PC-3 (cell line): ENCODE measurements at places on chromosomes 4 and X.
A peak's percentile ranks its signal among the peaks of the same experiment; 100 is the strongest.

- H3K36me3 ChIP-seq, result no peaks in the 10 kb centered on the region
- H3K27me3 ChIP-seq, result no peaks in the 10 kb centered on the region
- no peak overlapping the region for H3K27ac ChIP-seq
- no peaks in the 10 kb centered on the region for H3K4me1 ChIP-seq
- no peak overlapping the region for H3K4me3 ChIP-seq
Measured at GRCh38 chr4:107757283-107757682, 37.2 kb upstream of the PAPSS1 start.

DNA sequence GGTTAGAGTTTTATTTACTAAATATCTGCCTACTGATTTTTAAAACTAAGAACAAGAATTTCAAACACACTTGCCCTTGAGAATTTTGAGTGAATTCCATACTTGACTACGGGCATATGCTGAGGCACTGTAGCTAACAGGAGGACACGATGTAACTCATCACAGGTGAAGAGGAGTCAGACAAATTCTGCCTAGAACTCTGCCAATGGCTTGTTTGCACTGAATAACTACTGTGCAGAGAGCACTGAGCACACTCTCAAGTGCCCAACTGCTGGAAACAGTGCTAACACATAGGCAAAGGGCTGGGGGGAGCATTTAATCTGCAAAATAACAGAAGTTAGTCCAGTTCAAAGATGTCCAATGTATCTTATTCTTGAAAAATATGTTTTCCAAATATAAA lies 104.4 kb downstream of the WDFY3 start:
- peaks cover 5% of the 10 kb centered on the region; the same call in 1 of the 2 replicates for H3K36me3 ChIP-seq
- DNase-seq, result no peak

GRCh38 chr4:10107111-10108091 lies 9.2 kb downstream of the WDR1 start:
- H3K4me1 ChIP-seq, result peaks cover 56% of the 10 kb centered on the region
- H3K36me3 ChIP-seq, result peaks cover 10% of the 10 kb centered on the region
- no peaks in the 10 kb centered on the region for H3K27me3 ChIP-seq
- DNase-seq, result peak; percentile 12
- no peak overlapping the region for H3K4me3 ChIP-seq
- H3K27ac ChIP-seq, result peak overlapping the region; percentile 82

- H3K4me3 ChIP-seq, result no peak overlapping the region
- H3K36me3 ChIP-seq, result no peaks in the 10 kb centered on the region
- H3K27ac ChIP-seq, result peak overlapping the region; percentile 72
Measured at GRCh38 chr4:99587803-99588202, 13.2 kb downstream of the MTTP start.

- H3K36me3 ChIP-seq, result no peaks in the 10 kb centered on the region
- H3K4me1 ChIP-seq, result peaks cover 34% of the 10 kb centered on the region
- DNase-seq, result peak; percentile 67
- H3K4me3 ChIP-seq, result no peak overlapping the region
- H3K27me3 ChIP-seq, result no peaks in the 10 kb centered on the region
- peak overlapping the region; percentile 19 for H3K27ac ChIP-seq
Measured at GRCh38 chrX:21800344-21800770, 39.1 kb upstream of the MBTPS2 start.

DNA sequence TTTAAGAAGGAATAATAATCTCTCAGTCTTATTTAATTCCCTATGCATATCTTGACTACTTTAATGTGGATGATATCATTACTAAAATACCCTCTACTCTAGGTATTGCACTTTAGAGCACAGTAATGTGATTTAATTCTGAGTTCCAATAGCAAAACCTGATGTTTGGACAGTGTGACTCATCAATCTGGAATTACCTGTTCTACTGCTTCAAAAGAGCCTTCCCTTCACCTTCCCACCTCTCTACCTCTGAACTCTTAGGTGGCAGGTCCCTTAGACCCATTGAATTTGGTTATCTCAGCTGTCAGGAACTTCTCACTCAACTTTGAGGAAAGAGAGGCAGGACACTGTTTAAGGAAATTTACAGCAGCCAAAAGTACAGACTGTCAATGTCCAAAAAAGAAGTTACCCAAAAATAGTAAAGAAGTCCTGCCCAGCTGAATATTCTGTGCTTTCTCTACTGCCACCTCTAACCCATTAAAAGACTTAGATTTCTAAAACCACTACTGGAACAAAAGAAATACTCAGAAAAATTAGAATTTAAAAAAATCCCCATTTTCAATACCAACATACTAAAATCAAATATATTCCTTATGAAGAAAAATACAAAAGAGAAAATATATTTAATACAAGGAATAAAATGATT lies 123.1 kb upstream of the GPM6A start:
- peak; percentile 85 for DNase-seq
- H3K36me3 ChIP-seq, result no peaks in the 10 kb centered on the region
- H3K4me3 ChIP-seq, result no peak overlapping the region

- H3K36me3 ChIP-seq, result no peaks in the 10 kb centered on the region
- no peak overlapping the region for H3K27ac ChIP-seq
- H3K4me3 ChIP-seq, result no peak overlapping the region
- no peak for DNase-seq
Measured at GRCh38 chrX:63282828-63283227, 68.3 kb downstream of the SPIN4 start.

- no peak for DNase-seq
- H3K4me1 ChIP-seq, result no peaks in the 10 kb centered on the region
- no peak overlapping the region for H3K4me3 ChIP-seq
- peaks cover 37% of the 10 kb centered on the region for H3K27me3 ChIP-seq
Measured at GRCh38 chrX:51694254-51694653, 11.6 kb upstream of the CENPVL2 start.

- peak overlapping the region; percentile 95 for H3K27ac ChIP-seq
- peak overlapping the region; percentile 32; the same call in 1 of the 2 replicates for H3K4me3 ChIP-seq
- peak; percentile 88 for DNase-seq
- peaks cover 30% of the 10 kb centered on the region for H3K4me1 ChIP-seq
- H3K36me3 ChIP-seq, result no peaks in the 10 kb centered on the region
Measured at GRCh38 chrX:13428053-13428786, 108.4 kb upstream of the ATXN3L start.

GRCh38 chr4:88320224-88320779 lies 35.9 kb upstream of the PPM1K start:
- peak overlapping the region; percentile 93 for H3K27ac ChIP-seq
- DNase-seq, result peak; percentile 36
- H3K27me3 ChIP-seq, result no peaks in the 10 kb centered on the region
- H3K36me3 ChIP-seq, result no peaks in the 10 kb centered on the region

- DNase-seq, result no peak
- H3K4me1 ChIP-seq, result peaks cover 28% of the 10 kb centered on the region
- H3K4me3 ChIP-seq, result peak overlapping the region; percentile 68
- no peaks in the 10 kb centered on the region for H3K36me3 ChIP-seq
- peak overlapping the region; percentile 86 for H3K27ac ChIP-seq
Measured at GRCh38 chrX:153765138-153766079, 1.4 kb downstream of the PLXNB3 start.

DNA sequence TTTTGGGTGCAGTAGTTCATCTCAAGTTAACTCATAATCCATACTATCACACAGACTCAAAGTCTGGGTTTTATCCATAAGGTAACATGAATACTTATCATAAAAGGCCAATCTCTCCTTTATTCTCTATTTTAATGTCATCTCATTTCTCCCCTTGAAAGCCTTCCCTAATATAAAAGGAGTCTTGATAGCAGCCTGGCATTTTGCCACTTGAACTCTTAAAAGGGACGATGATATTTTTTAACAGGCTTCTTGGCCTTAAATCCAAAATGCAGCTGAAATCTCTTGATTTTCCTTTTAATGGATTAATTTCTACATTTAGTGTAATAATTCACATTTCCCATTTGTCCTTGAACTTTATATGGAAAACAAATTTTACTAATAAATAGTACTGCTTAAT lies 8.4 kb upstream of the JCHAIN start:
- peaks cover 20% of the 10 kb centered on the region for H3K4me1 ChIP-seq
- H3K27me3 ChIP-seq, result no peaks in the 10 kb centered on the region
- no peak overlapping the region for H3K27ac ChIP-seq
- H3K36me3 ChIP-seq, result no peaks in the 10 kb centered on the region

- H3K27me3 ChIP-seq, result no peaks in the 10 kb centered on the region
- no peaks in the 10 kb centered on the region for H3K4me1 ChIP-seq
- no peak overlapping the region for H3K4me3 ChIP-seq
- H3K27ac ChIP-seq, result peak overlapping the region; percentile 25
- DNase-seq, result peak; percentile 39
Measured at GRCh38 chrX:1242891-1243402, 25.7 kb upstream of the CSF2RA start.

DNA sequence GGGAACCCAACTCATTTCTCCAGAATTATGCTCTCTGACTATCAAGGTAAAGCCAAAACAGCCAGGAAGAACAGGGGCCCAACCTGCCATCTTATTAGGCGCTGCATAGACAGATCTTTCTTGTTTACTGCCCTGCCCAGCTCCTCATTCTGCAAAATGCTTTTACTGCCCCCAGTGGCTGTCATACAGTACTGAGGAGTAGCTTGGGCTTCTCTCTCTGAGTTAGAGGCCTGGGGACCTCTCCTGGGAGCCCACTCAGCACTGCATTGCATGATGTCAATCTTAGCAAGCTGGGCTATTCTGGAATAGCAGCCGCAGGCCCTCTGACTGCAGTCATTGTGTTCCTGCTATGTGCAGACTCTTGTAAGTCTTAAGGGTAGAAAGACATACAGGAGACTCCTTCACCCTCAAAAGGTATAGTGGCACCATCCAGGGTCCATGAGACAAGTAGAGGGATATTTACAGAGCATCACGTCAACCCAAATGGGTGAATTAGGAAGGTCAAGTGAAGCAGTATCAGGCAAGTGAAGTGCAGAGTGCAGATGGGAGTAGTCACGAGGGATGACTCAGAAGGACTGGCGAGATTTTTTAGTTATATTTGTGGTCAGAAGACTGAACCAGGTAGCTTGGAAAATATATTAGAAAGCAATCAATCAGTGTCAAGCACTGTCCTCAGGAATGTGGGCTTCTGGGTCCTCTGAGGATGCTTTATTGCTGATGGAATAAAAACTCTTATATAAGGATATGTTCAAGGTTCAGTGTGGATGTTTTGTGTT lies 294.1 kb upstream of the SFRP2 start:
- no peak overlapping the region for H3K4me3 ChIP-seq
- no peaks in the 10 kb centered on the region for H3K27me3 ChIP-seq
